NCI-H1105 (cell line): ENCODE measurements at places on chromosomes 13 and 19.

DNA sequence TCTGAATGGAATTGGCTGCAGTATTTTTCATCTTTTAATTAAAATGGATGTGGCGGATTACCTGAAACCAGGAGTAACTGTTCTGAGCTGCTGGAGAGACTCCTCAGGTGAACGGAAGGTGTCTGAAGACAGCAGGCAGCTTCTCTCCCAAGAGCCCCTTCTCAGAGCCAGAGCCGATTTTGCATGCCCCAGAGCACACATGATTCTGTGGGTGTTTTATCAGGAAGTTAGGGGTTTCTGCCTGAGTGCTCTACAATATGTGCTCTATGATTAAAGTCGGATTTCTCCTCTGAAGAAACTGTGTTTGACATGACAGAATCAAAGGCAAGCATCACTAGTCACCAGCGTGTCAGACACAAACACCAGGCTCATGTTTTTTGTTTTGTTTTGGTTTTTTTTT, 60.7 kb upstream of the MCF2L start:
- no peak for DNase-seq

DNA sequence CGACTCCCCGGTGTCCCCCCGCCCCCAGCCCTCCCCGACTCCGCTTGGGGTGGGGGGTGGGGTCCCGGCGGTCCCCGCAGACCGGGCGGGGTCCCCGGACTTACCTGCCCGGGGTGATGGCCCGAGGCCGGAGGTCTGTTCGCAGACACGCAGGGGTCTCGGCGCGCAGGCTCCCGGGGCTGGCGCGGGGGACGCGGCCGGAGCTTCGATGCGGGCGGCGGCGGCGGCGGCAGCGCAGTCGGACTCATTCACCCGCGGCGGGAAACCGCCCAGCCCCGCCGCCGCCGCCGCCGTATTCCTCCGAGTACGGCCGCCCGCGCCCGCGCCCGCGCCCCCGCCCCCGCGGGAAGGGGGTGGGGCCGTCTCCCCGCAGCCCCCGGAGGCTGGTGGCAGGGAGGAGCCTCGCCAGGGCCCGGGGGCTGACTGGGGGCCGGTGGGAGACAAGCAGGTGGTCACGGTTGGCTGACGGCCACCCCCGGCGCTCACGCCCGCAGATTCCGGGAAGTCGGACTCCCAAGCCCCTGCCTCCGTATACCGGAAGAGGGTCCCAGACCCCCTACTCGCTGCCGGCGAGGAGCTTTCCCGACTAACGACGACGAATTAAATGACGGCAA, at the start of gene C2CD4C:
Gene C2CD4C, minus strand, starts transcription at position 246 of the 614 bp plus-strand sequence. CDS start 786 bp downstream, outside the sequence.
- no peak for DNase-seq

DNA sequence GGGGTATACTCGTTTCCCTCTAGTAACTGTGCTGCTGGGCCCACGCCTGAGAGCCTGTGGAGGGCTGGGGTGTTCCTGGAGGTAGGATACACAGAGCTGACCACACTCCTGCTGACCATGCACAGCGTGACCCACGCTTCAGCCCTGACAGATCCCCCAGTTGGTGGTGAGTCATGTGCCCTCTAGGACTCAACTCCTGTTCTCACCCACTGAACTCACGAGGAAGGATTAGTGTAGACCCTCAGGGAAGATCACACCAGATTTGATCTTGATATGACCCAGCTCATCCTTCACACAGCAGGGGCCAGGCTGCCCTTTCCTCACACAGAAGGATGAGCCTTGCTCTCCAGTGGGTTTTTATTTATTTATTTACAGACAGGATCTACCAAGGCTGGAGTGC, 13.3 kb upstream of the ACP7 start:
- no peak for DNase-seq

DNA sequence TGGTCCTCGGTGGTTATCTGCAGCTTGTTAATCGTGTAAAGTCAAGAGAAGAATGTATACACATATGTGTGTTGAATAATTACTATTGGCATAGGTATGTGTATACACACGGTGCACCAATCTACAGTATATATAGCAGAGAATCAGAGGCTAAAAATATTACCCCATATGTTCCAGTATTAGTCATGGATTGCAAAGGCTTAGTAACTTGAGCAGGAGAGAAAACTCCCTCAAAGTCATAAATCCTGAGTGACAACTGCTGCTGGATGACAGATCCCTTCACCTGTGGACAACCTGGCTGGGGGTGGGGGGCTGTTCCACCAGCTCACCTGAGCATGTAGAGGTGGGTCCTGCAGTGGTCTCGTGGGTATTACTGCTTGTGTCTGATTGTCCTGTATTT, 185.0 kb downstream of the ZNF536 start:
- no peak for DNase-seq

DNA sequence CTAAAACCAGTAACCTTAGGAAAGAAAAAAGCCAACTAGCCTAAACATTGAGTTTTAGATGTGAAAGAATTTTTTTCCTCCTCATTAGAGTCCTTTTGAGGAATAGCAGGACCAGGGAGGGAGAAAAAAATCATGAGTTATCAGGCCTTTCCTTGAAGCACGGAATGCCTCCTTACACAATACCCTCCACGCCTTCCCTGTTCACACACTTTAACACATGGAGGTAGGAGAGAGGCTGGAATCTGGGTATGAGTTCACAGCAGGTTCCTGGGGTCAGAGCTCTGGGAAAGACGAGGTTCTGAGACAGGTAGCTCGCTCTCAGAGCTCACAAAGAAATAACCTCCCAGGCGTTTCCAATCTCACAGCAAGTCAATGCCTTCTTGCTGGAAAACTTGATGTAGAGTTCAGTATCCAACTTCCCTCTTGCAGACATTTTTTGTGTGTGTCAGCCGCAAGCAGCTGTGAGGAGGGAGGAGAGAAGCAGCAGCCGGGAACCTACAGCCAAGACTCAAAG, 716 bp downstream of the ZNF573 start:
- DNase-seq: no peak

DNA sequence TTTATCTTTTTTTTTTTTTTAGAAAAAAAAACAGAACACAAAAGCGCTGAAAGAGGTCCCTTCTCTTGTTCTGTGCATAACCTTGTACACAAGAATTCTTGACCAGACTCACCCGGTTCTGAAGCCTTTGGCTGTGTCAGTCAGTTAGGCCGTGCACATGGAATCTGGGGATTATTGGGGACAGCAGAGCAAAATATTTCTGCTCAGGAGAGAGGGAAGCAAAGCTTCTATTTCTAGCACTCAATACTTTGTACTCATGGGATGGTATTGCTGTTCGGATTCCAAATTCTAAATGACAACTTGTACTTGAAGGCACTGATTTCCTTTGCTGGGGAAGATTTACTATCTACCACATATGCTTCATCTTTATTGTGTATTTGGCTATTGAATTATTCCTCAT, 272.7 kb downstream of the NHLRC3 start:
- no peak for DNase-seq

DNA sequence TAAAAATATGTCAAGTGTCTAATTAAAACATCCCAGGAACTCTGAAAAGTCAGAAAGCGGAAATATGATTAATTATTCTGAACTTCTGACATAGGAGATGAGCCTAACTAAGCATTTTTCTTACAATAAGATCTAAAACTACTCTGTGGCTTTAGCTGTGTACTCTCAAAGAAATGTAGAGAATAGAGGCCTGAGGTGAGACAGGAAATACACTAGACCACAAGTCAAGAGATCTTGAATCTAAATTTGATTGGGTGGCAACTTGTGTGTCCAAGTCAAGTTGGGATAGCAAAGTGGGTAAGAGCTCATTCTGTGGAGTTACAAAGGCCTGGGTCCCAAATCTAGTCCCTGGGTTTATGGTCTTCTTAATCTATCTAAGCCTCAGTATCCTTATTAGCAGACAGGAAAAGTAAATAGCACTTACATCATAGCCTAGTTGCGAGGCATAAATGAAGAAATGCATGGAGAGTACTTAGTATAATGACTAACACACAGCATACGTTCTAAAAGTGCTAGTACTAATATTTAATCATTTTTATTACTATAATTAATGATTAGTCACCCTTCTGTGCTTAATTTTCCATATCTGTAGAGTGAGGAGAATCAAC, 9.4 kb upstream of the LRRC63 start:
- DNase-seq: no peak
